ENCODE measurements at places on chromosomes 3 and 15.

DNA sequence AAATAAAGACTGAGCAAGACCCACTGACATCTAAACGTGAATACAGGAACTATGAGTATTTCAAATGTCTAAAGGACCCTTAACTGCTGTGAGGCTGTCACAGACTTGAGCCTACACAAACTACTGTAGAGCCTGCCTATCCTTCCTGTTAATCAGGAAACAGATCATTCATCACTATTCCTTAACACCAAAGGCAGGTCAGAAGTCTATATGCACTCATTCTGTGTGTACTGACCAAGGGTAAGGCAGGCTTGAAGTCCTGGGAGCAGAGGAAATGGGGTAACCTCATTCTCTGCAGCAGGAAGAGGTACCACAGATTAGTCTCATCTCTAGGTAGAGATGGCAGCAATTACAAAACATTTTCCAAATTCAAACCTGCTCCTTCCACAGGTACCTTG, 30.7 kb downstream of the NPTN start:
- no peak for DNase-seq

- no peak for DNase-seq
Measured at GRCh38 chr3:97996988-97997387, 24.8 kb upstream of the RIOX2 start.

GRCh38 chr3:186888569-186888968, 41.8 kb upstream of the ST6GAL1 start:
- DNase-seq = no peak

GRCh38 chr3:182692695-182693094, 100.6 kb upstream of the ATP11B start:
- no peak for DNase-seq

DNA sequence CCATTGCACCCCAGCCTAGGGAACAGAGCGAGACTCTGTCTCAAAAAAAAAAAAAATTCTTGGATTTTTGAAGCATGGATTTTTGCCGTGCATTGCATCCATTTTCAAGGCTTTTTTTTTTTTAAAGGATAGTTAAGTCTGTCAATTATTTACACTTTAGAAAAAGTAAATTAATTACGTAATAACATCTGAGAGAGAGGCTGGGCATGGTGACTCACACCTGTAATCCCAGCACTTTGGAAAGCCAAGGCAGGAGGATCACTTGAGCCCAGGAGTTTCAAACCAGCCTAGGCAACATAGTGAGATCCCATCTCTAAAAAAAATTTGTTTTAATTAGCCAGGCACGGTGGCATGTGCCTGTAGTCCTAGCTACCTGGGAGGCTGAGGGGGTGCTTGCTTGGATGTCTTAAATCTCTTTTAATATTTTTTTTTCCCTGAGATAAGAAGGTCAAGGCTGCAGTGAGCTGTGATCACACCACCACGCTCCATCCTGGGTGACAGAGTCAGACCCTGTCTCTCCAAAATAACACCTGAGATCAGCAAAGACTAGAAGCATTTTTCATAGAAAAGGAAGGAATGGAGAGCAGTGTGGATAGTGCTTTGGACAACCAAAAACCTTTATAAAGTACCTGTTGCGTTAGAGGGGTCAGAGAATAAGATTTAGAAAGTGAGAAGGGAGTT, 6.8 kb upstream of the SENP7 start:
- no peak for DNase-seq

DNA sequence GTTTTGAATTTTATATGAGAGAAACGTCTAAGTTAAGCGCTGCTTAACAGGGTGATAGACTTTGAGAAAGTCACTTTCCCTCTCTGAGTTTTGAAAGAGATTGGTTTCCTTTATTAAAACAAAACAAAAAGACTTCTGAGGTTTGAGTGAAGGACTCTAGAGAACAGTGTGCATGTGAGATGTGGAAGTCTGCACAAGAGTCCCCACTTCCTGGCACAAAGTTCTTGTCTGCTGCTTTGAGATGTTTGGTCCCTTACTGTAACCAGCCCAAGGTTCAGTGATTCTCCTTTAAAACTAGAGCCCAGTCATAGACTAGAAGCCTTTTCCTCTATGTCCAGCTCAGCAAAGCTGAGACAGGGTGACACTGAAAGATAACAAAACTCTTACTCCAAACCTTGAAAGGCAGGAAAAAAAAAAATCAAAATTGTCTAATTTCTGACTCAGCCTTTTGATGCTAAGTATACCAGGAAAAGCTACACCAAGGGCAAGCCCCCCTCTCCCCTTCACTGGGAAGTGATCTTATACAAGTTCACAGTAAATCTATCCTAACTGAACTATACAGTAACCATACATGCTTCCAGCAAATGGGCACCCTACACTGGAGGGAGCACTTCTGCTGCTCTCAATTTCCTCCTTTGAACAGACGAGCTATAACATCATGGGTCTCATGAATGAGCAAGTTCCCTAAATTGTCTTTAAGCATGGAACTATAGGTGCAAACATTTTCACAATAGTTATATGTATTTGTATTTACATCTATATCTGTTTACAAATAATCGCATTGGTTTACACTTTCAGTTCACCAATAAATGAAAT, 2.3 kb downstream of the POPDC2 start:
- no peak for DNase-seq

GRCh38 chr3:46496746-46497555, 825 bp upstream of the RTP3 start:
- no peak for DNase-seq

DNA sequence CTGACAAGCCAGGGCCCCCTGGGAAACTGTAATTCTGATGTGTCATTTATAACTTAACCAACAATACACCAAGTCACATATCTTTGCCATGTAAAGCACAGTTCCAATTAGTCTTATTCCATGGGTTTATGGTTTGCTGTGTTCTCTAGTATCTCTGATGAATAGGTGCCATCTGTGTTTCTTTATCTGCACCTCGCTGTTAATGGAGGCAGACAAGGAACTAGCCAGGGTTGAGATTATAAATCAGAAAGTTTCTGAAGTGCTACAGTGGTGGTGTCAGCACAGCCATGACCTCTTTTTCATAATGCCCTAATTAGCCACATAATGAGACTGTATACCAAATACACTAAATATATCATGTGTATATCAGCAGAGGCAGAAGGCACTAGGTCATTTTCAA, 866.4 kb downstream of the PLOD2 start:
- no peak for DNase-seq

- DNase-seq = no peak
Measured at GRCh38 chr3:7798276-7798675, 703.3 kb upstream of the LMCD1 start.

DNA sequence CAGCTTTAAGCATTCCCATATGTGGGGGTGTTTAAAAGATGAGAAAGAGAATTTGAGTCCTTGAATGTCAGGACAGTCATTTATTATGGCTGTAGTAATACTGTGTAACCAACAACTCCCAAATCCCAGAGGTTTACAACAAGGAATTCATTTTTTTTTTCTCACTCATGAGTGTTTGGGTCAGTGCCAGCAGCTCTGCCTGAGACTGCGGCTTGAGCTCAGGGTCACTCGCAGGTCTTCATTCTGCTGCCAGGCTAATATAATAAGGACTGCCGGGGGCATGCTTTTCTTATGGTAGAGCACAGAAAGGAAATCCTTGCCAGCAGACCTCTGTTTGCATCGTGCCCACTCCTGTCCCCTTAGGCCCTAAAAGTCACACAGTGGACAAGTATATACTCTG, 277.9 kb upstream of the LMCD1 start:
- DNase-seq = no peak

- no peak for DNase-seq
Measured at GRCh38 chr3:89787485-89787884, 680.1 kb downstream of the EPHA3 start.

DNA sequence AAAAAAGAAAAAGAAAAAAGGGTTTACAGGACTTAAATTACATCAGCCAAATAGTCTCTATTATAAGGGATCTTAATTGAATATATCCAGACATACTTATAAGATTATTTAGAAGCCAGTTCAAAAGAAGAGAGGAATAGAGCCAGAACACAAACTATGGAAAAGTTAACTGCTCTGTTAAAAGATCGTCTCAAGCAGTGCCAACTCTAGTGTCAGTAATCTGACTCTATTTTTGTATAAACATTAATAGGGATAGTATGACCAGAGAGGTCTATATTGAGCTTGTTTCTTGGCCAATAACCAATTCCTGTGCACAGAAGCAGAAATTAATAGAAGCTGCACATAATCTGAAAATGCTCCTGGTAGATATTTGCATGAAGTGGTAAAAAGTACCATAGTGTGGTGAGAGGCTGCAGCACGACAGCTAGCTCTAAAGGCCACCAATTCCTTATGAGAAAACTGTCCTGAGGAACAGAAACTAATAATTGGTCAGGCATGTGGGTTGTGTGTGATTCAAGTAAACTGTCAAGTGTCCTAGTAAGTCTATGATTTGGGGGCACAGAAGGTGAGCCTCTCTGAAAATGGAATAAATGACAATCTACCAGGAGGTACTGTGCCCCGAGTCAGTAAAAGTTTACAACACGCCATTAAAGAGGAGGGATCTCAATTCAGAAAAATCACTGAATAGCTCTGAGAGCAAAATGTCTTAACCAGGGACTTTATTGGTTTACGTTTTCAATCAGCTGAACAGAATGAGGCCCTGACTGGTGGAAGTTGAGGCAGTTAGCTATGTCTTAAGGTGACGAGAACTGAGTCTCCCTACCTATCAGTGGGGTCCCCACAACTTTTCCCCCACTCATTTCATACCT, 51.5 kb upstream of the NANOGP8 start:
- no peak for DNase-seq

GRCh38 chr3:99925584-99926230, 108.0 kb downstream of the CMSS1 start:
- no peak for DNase-seq

DNA sequence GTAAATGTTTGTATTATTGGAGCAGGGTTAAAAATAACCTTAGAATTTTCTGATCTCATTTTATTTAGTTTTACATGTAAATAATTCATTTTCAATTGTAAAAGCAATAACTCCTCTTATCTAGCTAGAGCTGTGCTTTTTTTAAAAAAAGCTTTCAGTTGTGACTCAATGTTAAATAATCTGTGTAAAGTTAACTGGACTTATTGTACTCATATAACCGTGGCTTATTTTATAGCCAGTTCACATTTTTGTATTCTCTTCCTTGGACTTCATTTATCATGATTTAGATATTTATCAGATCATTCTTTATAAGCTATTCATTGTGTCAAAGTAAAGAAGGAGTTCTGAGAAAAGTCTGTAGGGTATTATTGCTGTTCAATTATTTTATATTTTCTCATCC, 435.6 kb downstream of the CADM2 start:
- no peak for DNase-seq

DNA sequence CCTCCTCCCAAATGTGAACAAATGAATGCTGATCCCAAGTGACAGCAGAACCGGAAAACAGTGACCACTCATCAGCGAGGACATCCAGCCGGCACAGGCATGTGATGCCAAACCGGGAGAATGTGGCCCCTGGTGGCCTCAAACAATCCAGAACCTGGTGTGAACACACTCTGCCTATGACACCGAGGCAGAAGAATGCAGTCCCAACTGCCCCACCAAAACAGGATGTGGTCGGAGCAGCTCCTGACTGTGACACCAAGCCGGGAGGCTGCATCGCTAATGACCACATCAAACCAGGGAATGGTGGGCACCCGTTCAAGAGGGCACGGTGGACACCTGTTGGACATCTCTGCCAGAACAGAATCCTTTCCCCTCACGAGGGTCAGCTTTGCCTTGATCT, 15.4 kb downstream of the SCN5A start:
- DNase-seq = no peak

DNA sequence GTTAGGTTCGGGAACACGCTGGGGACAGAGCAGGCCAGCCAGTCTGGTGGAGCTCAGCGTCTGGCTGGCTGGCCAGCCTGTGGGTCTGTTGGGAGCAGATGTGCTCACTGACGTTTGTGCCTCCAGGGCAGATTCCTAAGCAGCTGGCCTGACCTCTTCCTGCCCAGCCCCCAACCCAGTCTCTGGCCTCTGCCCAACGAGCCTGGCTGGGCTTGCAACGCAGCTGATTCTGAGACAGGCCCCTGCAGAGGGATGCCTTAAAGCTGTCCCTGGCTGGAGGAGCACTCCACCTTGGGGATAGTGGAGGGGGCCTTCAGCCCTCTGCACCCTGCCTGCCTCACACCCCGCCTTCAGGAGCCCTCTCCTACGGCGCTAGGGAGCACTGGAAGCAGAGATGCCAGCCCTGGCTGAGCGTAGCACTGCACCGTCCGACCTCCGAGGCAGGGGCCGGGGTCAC, 46.0 kb downstream of the KLF13 start:
- DNase-seq = no peak

- no peak for DNase-seq
Measured at GRCh38 chr3:124396339-124396950, 333.8 kb upstream of the UMPS start.

GRCh38 chr15:39669661-39670060, 88.8 kb downstream of the THBS1 start:
- DNase-seq = no peak

GRCh38 chr15:68507447-68507846, 71.3 kb upstream of the CORO2B start:
- no peak for DNase-seq

GRCh38 chr15:59687836-59688235, 1.3 kb downstream of the BNIP2 start:
- no peak for DNase-seq

DNA sequence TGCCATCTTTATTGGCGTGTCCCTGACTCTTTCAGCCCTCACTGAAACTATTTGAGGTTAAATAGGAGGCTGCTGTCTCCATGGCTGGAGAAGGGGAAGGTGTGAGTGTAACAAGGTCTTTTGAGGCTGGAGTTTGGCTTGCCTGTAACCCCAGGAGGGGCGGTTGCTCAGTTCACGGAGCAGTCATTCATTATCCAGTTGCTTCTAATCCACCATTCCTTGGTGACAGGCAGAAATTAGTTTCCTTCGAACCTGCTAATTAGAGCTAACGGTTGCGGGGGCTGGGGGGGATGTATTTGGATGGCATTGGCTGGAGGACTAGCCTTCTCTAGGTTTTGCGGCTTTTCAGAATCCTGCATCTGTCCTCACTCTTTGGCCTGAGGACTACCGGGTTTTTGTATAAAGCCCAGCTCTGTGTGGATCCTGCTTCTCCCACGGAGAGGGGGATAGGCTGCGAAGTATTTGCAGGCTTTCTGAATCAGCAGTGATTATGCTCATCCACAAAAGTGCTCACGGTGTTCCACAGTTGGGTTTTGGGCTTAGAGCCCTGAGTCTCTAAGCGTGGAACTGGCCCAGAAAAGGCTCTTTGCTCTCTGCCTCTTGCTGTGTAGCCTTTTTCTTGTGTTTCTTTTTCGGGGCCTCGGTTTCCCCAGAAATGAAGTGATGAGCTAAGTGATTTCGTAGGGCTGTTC, 18.6 kb downstream of the FGD5 start:
- DNase-seq = no peak

GRCh38 chr3:136146981-136147729, 49.0 kb downstream of the MSL2 start:
- DNase-seq = no peak

GRCh38 chr3:174869448-174869847, 10.3 kb downstream of the NAALADL2 start:
- no peak for DNase-seq

GRCh38 chr3:41434781-41435180, 235.5 kb downstream of the CTNNB1 start:
- DNase-seq = no peak

- no peak for DNase-seq
Measured at GRCh38 chr15:56919609-56920366, 1.3 kb downstream of the TCF12 start.

GRCh38 chr15:74340150-74340549, 27.3 kb downstream of the CYP11A1 start:
- no peak for DNase-seq
